ENCODE measurements at places on chromosomes 5 and 9.

GRCh38 chr9:113267911-113268566 is 7.3 kb downstream of the CDC26 start:
- DNase-seq = no peak

- no peak for DNase-seq
Observed at GRCh38 chr9:16001856-16002255, 449.0 kb downstream of the CCDC171 start.

DNA sequence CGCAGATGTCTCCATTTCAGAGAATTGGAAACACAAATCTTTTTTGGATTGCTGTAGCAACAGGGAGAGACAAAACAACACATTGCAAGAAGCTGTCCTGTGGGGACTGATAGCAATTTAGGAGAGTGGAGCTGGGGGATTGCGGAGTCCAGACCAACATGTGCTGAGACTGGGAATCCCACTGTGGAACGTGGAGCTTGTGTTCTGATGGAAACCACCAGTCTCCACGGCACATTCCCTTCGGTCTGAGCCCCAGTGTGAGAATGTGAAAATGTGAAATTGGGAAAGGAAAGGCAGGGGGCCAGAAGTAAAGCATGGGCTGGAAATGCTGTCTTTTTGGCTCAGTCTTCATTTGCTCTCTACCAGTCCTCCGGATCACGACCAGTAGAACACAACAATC is 348.8 kb upstream of the TNC start:
- DNase-seq = no peak

- DNase-seq = no peak
Observed at GRCh38 chr5:170885256-170885655, 23.4 kb downstream of the RANBP17 start.

GRCh38 chr5:136734628-136735027 is 369.3 kb upstream of the TRPC7 start:
- no peak for DNase-seq

DNA sequence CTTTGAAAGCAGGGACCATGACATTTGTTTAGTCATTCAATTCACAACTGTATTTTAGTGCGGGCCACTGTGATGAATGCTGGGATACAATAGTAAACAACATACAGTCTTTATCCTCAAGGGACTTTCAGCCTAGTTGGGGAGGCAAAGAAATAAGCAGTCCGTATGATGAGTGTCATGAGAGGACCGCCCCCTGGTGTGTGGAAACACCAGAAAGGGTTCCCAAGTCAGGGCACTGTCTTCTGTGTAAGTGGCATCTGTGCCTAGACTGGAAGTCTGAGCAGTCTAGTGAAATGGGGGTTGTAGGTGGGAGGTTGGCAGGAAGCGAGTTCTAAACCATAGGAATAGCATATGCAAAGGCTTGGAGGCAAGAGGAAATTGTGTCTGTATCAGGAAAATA is 6.8 kb downstream of the C9orf43 start:
- DNase-seq = no peak

- no peak for DNase-seq
Observed at GRCh38 chr9:69295872-69296552, 29.0 kb upstream of the ENTREP1 start.

- no peak for DNase-seq
Observed at GRCh38 chr5:141840280-141840812, 37.9 kb downstream of the PCDH1 start.

DNA sequence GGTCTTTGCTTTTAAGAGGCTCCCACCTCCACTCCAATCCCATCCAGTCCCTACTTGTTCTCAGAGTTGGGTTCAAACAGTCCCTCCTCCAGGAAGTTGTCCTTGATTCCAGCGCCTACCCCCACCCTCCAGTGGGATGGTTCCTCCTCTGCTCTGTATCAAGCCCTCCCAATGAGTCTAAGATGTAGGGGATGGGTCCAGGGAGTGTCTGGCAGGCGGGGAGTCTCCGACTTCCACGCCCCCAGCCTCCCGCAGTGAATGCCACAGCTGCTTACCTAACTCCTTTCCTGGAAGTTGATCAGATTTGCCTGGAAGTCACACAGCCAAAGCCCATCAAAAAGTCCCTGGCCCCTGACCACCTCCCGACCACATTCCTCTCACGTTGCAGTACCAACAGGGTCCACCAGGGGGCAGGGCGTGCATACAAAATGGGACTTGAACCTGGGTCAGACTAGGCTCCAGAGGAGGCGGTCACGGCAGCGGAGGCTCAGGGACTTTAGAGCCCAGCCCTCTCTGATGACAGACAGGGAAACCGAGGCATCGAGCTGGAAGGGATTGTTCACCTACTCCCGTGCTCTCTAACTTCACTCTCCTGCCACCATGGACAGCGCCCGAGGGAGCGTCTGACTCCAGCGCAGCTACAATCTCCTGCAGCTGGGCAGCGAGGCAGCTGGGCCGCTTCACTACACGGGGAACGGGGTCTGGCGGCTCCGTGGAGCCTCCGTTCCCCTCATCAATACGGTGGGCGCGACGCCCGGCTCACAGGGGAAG is 25.0 kb upstream of the TDRD7 start:
- no peak for DNase-seq

DNA sequence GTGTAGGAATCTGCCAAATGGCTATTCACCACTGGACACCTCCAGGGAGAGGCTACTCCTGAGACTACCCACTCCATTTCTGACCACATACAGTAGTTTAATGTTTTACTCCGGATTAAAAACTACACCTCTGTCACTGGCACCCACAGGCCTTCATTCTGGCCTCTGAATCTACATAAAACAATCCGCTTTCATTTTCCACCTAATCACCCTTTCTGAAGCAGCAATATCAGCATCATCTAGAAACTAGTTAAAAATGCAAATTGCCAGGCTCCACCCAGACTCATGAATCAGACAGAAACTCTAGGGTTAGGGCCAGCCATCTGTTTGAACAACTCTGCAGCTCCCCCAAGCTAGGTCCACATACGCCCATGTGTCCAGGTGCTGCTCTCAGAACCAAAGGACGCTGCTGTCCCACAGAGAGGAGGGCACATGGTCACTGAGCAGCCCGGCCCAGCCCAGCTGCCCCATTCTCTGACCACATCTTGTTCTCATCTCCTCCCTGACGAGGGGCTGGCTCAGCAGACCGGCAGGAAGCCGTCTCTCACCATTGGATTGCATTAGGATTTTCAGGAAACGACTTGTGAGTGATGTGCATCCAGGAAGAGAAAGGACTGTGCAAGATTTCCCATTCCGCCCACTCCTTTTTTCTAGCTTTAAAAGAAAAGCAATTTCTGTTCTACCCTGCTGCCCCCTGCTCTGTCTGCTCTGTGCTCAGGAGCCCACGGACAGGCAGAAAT is 34.7 kb downstream of the ADAM19 start:
- DNase-seq = no peak

DNA sequence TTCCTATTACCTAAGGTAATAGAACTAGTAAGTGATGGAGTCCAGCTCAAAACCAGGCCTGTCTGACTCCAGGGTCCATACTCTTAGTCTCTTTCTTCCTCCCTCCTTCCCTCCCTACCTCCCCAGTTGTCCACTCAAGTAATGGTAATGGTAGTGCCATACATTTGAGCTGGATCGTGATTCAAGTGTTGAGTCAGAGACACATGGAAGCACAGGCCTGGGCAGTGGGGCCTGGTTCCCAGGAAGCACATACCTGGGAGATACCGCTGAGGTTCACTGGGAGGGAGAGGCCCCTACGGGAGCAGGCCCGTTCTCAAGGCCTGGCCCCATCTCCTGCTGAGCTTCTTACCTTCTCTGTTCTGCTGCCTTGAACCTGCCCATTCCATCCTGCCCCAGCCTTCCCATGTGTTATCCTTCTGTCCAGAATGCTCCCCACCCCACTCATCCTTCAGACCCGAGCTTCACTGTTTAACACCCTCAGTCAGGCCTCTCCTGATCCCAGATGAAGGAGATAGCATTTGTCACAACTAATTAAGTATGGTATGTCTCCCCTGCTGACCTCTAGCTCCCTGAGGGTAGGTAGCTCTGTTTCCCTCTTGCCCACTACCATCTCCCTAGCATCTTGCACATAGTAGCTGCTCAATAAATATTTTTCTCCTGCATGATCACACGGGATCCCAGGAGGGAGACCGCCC is 13.8 kb downstream of the URM1 start:
- no peak for DNase-seq

GRCh38 chr5:119341452-119342349 is 14.1 kb upstream of the TNFAIP8 start:
- no peak for DNase-seq

DNA sequence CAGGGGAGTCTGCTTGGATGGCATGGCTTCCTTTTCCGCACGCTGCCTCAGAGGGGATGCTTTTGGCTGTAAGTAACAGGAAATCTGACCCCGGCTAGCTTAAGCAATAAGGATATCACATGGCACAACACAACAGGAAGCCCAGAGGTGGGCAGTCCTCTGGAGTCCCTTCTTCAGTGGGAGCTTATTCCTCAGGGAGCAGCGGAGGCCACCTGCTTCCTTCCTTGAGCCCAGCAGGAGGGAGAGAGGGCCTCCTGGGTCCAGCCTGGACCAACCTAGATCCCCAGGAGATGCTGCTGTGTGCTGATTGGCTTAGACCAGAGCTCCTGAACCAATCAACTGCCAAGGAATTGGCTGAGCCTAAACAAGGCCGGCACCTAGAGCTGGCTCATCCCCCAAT is 66.3 kb downstream of the C9orf50 start:
- DNase-seq = no peak

GRCh38 chr5:135324897-135325650 is 74.0 kb downstream of the MACROH2A1 start:
- no peak for DNase-seq

GRCh38 chr5:168951356-168951755 is 349.6 kb downstream of the SLIT3 start:
- no peak for DNase-seq

- DNase-seq = no peak
Observed at GRCh38 chr9:98396236-98396635, 140.8 kb upstream of the TBC1D2 start.

DNA sequence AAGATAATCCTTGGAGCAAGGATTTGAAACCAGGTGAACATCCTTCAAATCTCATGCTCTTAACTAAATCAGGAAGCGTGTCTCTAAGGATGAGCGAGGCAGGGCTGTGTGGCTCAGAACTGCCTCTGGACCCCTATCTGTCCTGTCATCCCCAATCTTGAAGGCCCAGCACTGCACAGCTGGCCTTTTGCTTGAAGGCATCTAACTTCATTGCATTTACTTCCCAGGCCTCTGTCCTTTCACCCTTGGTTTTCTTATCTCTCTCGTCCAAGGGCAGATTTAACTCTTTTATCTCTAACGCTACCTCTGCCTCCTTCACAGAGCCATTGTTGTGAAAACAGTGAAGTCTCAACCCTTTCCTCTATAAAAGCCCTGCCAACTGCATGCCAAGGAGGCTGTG is 83.8 kb downstream of the UGCG start:
- no peak for DNase-seq

DNA sequence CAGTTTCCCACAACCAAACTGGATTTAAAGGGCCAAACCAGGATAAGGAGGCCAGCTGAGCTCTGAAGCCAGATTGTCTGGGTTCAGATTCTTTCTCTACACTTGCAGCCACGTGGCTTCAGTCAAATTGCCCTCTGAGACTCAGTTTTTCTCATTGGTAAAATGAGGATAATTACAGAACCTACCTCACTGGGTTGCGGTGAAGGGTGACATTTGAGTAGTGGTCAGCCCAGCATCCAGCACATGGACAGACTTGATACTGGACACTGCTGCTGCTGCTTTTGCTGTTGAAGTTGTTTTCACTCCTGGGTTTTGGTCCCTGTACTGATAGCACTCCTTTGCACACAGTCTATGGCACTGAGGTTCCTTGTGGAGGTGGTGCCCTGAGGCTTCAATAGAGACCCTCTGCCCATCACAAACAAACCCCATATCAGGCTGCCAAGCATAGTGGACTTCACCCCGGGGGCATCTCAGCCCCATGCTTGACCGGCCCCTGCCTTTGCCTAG is 25.7 kb upstream of the CDKN2AIPNL start:
- DNase-seq = no peak

- no peak for DNase-seq
Observed at GRCh38 chr9:5185220-5185840, at the start of gene INSL6. Gene INSL6 (minus strand): TSS chr9:5185639. CDS start chr9:5185602, 37 bp downstream.

- DNase-seq = no peak
Observed at GRCh38 chr9:103669296-103669695, 424.8 kb upstream of the SMC2 start.

GRCh38 chr9:29969856-29970647 is 2396.8 kb upstream of the C9orf72 start:
- no peak for DNase-seq

- DNase-seq = no peak
Observed at GRCh38 chr5:157384971-157385709, 74.9 kb upstream of the NIPAL4 start.

- DNase-seq = no peak
Observed at GRCh38 chr5:40240671-40241070, 439.0 kb upstream of the PTGER4 start.

DNA sequence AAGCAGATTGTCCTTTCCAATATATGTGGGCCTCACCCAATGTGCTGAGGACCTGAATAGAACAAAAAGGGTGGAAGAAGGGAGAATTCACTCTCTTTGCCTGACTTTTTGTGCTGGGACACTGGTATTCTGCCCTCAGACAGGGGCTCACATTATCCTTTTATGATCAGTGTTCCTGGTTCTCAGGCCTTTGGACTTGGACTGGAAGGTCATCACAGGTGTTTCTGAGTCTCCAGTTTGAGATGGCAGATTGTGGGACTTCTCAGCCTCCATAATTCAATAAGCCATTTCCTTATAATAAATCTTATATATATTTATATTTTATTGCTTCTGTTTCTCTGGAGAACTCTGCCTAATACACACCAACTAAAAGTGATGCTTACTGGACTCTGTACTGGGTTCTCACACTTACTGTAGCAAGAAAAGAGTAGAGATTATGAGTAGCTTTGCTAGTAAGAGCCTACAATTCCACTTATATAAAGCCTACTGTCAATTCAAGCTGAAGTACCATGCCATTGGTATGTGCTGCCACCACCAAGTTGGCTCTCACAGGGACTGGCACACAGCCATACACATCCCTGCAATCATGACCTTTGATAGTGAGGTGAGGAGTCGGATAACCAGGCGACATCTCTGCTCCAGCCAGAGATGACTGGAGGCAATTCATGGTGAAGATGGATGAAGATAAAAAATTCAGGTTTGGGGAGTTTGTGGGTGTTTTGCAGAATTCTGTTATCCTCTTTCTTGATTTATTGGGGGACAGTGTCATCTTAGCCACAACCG is 130.7 kb upstream of the NR3C1 start:
- DNase-seq = no peak

- DNase-seq = peak; percentile 79
Observed at GRCh38 chr9:90964101-90965020, 162.7 kb downstream of the SYK start.

DNA sequence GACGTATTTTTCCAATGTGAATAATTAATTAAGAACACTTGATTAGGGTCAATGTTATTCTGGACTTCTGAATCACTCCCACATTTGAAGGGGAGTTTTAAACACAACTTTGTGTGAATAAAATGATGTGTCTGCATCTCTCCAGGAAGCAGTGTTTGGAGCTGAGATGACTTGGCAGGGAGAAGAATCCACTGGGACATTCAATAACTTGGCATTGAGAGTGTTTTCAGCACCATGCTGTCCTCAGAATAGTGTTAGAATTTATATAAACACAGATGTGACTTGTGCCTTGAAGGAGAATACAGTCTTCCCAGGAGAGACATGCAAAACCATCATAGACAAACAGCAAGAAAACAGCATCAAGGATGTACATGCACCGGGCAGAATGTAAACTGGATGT is 32.7 kb upstream of the KCNMB1 start:
- DNase-seq = no peak
